ENCODE measurements at places on chromosomes 7 and 10. TPM values are rescaled to one million over a fixed set of nuclear protein-coding genes. Genes with fewer than 3 reads are reported as not detected.

UCN3 gene
- not detected for total RNA-seq

GSTO2 gene
- 1.4 TPM for total RNA-seq

HKDC1 gene
- total RNA-seq: 0.68 TPM

OR2A12 gene
- total RNA-seq: not detected

PHF14 gene
- 35.6 TPM for total RNA-seq

ZSWIM8 gene
- 93.4 TPM for total RNA-seq

FAM171A1 gene
- total RNA-seq: 8.0 TPM

CLRN3 gene
- total RNA-seq: not detected

SFTPA1 gene
- not detected for total RNA-seq

PTPRZ1 gene
- total RNA-seq: not detected

Measured in activated naive CD8-positive, alpha-beta T cell treated with anti-CD3 and anti-CD28 coated beads, Interleukin-2, amount 10 ng/mL, durations not matched to agents 7 days and 5 days (primary cell).